AG09319 (cell line): ENCODE measurements at places on chromosomes 3 and 15.
A peak's percentile ranks its signal among the peaks of the same experiment; 100 is the strongest.

DNA sequence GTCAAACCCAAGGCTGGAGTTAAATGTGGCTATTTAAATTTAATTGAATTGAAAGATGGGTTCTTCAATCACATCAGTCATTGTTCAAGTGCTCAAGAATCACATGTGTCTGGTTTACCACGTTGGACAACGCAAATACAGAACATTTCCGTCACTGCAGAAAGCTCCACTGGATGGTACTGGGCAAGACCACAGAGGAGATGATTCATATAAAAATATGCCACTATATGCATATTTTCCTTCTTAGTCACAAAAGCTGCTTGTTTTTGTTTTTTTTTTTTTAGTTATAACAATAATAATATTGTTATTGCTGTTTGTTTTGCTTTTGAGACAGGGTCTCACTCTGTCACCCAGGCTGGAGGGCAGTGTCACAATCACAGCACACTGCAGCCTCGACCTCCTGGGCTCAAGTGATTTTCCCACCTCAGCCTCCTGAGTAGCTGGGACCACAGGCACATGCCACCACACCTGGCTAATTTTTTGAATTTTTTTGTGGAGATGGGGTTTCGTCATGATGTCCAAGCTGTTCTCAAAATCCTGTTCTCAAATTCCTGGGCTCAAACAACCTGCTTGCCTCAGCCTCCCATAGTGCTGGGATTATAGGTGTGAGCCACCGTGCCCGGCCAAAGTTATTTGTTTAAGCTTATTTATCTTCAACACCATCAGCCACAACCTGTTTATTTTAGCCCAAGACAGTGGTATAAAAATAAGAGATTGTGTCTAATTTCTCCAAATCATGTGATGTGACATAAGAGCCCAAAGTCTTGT, 19.4 kb downstream of the RTP3 start:
- DNase-seq: no peak

GRCh38 chr3:14929310-14930074, 17.9 kb upstream of the NR2C2 start:
- DNase-seq: no peak

GRCh38 chr3:46926447-46926846, 48.9 kb downstream of the PTH1R start:
- no peak for DNase-seq

DNA sequence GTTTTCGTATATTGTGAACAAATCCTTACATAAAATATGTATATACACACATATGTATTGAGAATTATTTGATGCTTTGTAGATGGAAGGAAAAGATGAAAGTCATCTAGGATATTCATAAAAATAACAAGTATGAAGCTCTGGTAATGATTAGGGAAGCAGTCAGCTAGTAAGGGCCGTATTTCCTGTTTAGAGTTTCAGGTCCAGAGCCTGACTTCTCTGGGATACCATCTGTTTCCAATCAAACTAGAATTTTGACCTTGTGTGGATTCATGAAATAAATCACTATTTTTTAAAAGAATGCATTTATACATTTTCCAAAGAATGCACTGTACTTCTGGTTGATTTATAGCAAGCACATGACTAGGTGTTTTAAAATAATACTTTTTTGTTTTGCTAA, 156.1 kb upstream of the CGNL1 start:
- DNase-seq: peak; percentile 71

- DNase-seq: no peak
Observed at GRCh38 chr15:66711862-66712261, 9.8 kb downstream of the SMAD6 start.

- DNase-seq: no peak
Observed at GRCh38 chr15:24819680-24820079, 135.1 kb upstream of the SNRPN start.

DNA sequence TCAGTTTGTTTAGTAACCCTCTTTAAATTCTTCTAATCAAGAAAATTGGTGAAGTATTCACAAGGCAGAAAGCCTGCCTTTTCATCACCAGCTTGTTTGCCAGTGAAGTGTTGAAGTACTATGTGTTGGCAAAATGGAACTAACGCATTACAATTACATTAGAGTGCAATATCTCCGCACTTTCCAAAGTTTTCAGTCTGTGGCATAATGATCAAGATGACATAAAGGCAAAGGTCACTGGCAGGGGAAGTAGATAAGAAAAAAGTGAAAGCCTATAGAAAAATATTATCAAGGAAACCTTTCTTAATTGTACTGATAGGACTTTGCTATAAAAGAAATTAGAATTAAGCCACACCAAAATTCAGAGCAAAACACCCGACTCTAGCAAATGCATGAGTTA, 25.0 kb upstream of the TM4SF1 start:
- no peak for DNase-seq

GRCh38 chr3:3615533-3615932, 183.7 kb upstream of the LRRN1 start:
- no peak for DNase-seq

- DNase-seq: no peak
Observed at GRCh38 chr3:10702961-10703740, 112.9 kb upstream of the SLC6A11 start.

DNA sequence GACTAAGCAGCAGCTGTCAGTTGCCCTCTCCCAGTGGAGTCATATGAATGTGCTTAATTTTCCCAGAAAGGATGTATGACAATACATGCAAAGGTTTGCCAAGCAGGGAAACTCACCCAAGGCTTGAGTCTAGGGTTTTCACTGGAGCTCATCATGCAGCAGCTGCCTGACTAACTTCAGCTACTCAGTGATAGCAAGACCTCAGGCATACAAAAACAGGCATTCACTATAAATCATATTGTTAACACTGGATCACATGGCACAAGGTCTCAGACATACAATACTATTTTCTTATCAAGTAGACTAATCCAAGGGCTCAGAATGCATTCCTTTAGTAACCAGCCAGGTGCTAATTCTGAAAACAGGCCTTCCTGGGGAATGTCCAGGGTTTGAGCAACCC, 85.0 kb upstream of the STAC start:
- no peak for DNase-seq

DNA sequence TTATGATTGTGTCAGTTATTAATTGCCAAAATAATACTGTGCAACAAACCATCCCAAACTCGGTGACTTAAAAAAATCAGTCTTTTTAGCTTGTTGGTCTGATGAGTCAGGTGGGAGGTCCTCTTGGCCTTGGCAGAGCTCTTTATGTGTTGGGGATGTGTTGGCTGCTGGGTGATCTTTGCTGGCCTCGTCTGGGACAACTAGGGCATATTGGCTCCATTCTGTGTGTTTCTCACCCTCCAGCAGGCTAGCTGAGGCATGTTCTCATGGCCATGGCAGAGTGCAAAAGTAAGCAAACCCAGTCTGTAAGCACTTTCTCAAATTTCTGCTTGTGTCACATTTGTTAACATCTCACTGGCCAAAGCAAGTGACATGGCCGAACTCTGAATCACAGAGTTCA, 251.6 kb downstream of the RPLP1 start:
- no peak for DNase-seq

GRCh38 chr15:45378149-45378912, at the start of gene GATM:
TSS of gene GATM (minus strand) at chr15:45378544. CDS start at chr15:45378453, 91 bp downstream.
- peak; percentile 42 for DNase-seq

DNA sequence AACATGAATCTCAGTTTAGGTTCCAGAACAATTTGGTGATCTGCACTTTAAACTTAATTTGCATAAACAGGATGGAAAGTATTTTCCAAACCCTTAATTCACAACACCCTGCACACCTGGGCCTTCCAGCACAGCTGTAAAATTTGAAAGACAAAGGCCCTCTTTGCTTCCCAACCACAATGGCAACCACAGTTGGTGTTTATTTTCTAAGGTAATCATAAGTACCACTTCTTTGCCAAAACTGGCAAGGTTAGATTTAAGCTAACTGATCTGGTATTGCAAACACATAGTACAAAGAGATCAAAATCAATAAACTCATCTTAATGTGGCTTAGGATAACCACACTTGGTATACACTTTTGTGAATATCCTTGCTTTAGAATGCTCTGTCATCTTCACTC, 4.1 kb downstream of the LRIG1 start:
- DNase-seq: no peak

GRCh38 chr3:44803298-44803697, 41.7 kb downstream of the KIF15 start:
- no peak for DNase-seq

DNA sequence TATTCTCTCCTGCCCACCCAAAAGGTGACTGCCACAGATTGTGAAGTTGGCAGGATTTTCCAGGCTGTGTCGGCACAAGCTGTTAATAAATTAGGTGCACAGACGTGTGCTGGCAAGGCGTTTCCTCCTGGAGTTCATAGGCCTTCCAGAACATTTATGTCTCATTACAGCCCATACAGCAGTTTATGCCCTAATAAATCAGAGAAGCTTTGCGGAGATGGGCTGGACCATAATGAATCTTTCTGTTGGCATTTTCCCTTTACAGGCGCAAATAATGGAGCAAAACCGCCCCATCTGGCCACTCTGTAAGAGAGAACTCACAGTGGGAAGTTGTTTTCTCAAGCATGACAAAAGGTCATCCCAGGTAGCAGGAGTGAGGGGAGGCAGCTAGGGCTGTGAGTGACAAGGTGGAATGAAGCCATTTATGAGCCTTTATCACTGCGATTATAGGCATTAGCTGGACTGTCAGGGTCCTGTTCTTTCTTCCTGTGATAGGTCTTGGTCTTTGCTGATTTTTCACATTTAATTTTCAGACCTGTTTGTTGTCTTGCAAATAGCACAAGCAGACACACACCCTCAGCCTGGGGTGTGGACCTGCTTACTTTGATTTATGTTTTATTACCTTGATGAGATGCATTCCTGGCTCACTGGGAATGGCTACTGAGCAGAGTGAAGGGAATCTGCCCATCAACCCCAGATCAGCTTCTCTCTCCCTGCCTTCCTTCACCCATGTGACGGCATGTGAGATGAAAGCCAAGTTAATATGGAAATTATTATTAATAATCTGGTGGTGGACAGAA, 257.5 kb downstream of the LRTM1 start:
- no peak for DNase-seq

- no peak for DNase-seq
Observed at GRCh38 chr15:40959331-40960141, 6.3 kb downstream of the CHAC1 start.

DNA sequence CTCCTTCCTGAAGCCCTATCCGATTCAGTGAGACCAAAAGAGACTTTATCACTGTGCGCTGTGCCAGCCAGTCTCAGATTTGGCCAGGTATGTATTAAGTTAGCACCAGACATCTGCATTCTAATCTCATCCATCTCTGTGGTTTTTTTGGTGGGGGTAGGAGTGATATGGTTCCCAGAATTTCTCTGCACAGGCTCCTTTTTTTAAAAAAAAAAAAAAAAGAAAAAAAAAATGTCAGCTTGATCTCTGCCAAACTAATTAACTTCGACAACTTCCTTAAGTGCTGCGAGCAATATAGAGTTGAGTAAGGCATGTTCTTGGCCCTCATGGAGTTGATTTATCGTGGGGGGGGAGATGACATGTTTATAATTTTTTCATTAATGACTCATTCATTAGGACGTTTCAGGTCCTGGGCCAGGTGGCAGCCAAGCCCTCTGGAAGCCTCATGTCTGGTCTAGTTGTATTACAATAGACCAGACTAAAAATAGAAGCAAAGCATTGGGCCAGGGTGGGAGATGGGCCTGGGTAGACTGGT, 12.9 kb downstream of the SLCO3A1 start:
- no peak for DNase-seq

- DNase-seq: no peak
Observed at GRCh38 chr15:84950570-84951111, 31.0 kb upstream of the PDE8A start.
